Naive thymus-derived CD8-positive, alpha-beta T cell (primary cell): ENCODE measurements at places on chromosomes 6 and 20. TPM values are rescaled to one million over a fixed set of nuclear protein-coding genes. Genes with fewer than 3 reads are reported as not detected.

The CDK19 gene
- polyA plus RNA-seq, result 1.1 TPM

The DEF6 gene
- 136 TPM for polyA plus RNA-seq

The MCCD1 gene
- not detected for polyA plus RNA-seq

The DZANK1 gene
- polyA plus RNA-seq, result 1.3 TPM

The C2 gene
- not detected for polyA plus RNA-seq
